ENCODE measurements at places on chromosomes 4 and X.
A peak's percentile ranks its signal among the peaks of the same experiment; 100 is the strongest.

DNA sequence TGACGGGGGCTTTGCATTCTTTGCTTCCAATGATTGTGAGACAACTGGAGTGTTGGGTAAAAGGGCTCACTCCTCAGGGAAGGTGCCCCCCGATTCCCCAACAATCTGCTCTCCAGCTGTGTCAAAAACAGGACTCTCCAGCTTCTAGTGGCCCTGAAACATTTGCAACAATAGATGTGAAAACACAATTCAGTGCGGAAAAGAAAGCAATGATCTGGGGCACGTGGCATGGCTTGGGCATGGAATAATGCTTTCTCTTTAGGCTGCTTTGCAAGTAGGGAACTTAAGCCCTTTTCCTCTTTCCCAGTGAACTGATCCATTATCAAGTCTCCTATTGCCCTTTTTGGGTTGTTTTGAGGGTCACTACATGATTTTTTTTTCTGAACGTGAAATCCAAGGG is 239.9 kb downstream of the C4orf33 start:
- DNase-seq: peak; percentile 19

- no peak for DNase-seq
Measured at GRCh38 chr4:136831553-136831952, 700.7 kb downstream of the PCDH18 start.

DNA sequence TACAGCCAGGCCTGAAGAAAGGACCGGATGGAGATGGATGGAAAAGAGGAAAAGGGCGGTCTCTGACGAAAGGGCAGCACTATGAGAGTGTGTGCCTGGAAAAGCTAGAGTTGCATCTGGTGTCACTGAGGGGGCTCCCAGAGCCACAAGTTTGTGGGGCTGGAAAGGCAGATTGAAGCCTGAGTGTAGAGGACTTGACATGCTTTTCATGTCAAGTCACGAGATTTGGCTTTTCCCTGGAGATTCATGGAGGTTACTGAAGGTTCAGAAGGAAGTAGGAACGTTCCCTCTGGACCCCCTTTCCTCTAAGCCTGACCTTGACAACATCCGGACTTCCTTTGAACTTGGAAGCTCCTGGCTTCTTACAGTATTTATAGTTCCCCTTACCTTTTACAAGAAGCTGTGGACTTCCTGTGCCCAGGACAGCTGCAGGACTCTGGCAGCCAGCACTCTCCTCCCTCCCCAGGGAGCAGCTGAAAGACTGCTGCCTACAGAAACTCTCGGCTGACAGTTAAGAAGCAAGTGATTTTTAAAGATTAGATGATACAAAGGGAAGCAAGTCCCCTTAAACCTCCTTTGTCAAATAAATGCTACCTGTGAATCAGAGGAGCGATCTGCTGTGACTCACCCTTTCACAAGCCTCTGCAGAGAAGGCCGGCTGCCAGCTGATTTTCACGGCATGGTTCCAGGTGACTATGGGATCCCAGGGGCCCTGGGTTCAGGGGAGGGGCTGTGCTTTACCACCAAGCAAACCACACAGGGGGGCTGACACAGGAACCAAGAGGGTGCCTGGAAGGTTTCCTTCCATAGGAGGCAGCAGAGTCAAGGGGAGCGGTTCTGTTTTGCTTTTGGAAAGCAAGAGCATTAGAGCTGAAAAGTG is 72.9 kb upstream of the STIM2 start:
- DNase-seq: peak; percentile 13

DNA sequence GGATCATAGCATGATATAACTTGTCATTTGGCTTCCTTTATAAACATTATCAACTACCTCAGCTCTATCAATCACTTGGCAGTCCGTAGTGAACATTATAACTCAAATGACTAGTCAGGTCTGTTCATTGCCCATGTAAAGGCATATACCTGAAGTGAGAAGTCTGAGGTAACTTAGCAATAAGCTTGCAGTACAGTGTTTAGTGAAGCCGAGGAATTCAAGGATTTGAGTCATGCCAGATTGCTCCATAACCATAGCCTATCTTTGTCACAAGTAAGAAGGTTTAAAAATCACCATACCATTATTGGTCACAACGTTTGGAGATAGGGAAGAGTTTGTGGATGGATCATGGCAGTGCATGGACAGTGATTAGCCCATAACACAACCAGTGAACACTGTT is 41.6 kb downstream of the AR start:
- no peak for DNase-seq

DNA sequence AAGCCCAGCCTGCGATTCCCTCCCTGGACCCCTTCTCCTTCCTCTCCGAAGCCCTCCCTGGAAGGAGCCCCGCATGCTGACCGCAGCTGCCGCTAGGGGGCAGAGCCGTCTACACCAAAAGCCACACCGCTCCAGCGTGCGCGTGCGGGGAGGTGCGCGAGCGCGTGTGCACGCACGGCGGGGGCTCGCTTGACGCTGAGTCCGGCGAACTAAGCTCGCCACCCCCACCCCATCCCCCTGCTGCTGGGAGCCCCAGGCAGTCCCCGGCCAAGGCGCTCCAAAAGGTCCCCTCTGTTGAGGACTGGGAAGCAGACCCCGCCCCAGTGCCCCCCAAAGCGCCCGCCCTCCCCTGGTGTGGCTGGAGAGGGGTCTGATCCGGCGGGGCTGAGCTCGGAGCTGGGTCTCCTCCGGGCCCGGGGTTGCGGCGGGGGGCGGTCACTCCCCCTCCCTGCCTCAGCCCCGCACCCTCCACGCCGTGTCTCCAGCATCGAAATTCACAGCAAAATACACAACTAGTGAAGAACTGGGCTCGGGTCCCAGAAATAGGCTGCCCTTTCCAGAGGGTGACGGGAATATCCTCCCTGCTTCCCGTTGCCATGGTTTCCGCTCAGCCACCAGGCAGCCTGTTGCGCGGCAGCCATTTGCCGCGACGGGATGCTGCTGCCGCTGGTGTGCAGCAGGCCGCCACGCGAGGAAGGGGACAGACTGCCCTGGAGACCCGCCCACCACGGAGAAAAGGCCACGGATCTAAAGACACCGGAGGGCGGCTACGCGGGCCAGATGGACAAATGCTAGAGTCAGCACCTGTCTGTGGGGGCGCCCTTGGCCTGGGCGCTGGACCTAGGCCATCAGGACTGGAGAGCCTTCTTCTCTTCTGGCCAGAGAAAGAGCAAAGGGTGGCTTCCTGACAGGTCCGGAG is 11.2 kb upstream of the CCNQ start:
- peak; percentile 65 for DNase-seq

GRCh38 chrX:39613482-39613995 is 484.2 kb downstream of the BCOR start:
- peak; percentile 95 for DNase-seq

GRCh38 chrX:55636109-55636508 is 12.9 kb downstream of the FOXR2 start:
- DNase-seq: no peak

DNA sequence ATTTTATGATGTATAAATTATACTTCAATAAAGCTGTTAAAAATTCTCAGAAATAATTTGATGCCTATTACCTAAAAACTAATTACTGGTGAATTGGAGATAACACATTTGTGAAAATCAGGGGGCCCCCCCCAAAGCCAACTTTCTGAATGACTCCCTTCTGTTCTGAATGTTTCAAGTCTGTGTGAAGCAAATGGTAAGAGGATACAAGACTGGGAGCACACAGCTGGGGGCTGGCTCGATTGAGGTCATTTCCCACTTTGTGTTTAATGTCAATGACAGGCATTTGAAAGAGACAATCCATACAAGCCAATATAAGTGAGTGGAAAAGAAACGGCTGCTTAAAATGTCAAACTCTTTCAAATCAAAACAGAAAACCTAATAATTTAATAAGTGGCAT is 155.8 kb downstream of the SH2D1A start:
- DNase-seq: no peak

GRCh38 chr4:110959041-110959643 is 336.3 kb upstream of the PITX2 start:
- no peak for DNase-seq

DNA sequence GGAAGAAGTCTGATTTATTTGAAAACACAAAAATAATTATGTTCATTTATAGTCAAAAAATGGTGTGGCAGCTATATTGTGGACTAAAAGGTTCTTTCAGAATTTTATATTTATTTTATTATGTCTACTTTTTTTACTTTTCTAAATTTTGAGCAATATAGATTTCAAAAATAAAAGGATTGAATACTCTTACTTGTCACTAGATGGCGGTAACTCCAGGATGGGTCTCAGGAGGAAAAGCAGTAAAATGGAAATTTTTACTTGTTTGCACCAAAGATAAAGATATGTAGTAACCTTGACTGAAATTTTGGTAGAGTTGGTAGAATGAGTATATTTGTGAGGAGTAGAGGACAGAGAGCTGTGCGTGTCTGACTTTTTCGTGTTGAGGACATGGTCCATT is 14.5 kb upstream of the DACH2 start:
- no peak for DNase-seq

GRCh38 chr4:98448908-98449307 is 187.7 kb downstream of the RAP1GDS1 start:
- no peak for DNase-seq

DNA sequence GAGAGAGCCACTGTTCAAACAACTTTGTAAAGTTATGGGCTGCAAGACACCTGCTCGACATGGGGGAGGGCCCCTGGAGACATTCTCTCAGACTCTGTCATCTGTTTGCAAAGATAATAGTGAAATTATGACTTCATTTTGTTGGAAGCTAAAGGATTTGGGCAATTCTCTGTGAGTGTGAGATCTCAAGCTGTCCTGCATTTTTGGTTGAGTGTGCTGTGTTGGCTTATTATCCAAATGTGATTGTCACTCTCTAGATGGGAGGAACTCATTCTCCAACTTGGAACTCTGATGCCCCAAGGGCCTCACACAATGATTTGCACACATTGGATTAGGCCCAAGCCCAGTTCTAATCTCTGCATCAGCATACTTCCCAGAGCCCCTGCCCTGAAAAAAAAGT is 63.7 kb downstream of the STK32B start:
- DNase-seq: no peak

DNA sequence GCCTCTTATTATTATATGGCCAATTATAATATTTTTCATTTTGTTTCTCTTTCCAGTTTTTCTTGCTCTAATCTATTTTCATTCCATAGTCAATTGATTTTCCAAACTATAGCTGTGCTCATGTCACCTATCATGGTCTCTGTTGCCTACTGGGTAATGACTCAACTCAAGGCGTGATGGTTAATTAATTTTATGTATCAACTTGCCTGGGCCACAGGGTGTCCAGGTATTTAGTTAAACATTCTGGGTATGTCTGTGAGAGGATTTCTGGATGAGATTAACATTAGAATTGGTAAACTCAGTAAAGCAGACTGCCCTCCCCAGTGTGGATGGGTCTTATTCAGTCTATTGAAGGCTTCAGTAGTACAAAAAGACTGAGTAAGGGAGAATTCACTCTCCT is 9.9 kb downstream of the FHIP1A start:
- DNase-seq: no peak

DNA sequence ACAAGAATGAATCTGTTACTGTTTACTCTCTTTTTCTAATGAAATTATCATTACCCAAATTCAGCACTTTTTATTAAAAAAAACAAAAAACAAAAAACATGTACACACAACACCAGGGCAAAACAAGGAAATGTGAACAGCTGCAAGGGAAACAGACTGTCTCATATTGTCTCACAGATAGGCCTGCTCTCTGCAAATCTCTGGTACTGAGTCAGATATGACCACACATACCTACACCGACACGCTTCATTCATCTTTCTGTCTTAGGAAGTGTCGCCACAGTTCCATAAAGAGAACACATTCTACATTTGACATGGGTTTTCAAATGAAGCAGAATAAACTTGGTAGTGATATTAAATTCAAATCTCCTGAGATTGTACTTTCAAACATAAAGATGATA is 92.2 kb upstream of the GPR34 start:
- DNase-seq: no peak

GRCh38 chr4:29309050-29309449 is 1411.1 kb upstream of the PCDH7 start:
- DNase-seq: no peak

Measured in NCI-H1092 (cell line).